Immature natural killer cell (primary cell): ENCODE measurements at places on chromosomes 4 and X. TPM values are rescaled to one million over a fixed set of nuclear protein-coding genes. Genes with fewer than 3 reads are reported as not detected.

DNA sequence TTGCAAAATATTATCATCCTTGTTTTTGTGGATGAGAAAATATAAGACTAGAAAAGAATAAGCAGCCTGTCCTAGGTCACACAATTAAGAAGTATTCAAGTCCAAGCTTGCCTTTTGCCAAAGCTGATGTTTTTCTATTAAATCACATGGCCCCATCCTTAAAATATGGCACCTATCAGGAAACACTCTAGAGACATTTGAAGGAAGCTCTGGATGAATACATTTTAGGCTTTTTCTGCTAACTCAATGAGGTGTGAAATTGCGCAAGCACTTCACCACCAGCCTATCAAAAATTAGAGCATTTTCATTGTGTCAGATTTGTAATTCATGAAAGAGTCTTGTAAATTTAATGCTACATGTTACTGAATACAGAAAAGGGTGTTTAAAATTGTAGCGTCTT is 251.1 kb upstream of the MAD2L1 start:
- no peak for DNase-seq

DNA sequence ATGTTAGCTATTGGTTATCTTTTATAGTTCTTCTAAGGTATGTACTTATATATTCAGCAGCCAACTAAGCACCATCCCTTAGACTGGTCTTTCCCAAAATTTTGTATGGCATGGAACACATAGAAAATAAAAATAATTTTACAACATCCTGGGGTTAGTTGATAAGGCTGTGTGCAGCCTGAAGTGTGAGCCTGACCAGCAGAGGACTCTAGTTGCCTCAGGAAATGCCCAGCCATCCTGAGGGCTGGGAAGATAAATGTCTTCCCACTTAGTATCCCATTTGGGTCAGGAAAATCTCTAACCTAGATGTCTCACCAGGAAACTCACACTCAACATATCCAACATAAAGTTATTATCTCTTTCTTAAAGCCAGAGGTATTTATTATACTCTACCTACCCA is 251.4 kb upstream of the POF1B start:
- DNase-seq: no peak

LONRF3 gene
- 3.0 TPM for polyA plus RNA-seq

DNA sequence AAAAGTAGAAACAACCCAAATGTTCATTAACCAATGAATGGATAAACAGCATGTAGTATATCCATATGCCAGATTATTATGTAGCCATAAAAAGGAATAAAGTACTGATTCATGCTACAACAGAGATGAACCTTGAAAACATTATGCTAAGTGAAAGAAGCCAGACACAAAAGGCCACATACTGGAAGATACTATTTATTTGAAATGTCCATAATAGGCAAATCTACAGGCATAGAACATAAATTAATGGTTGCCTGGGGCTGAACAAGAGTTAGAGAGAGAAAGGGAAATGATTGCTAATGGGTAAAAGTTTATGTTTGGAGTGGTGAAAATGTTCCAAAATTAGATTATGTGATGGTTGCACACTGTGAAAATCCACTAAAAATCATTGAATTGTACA is 44.4 kb downstream of the IL13RA2 start:
- DNase-seq: no peak

DNA sequence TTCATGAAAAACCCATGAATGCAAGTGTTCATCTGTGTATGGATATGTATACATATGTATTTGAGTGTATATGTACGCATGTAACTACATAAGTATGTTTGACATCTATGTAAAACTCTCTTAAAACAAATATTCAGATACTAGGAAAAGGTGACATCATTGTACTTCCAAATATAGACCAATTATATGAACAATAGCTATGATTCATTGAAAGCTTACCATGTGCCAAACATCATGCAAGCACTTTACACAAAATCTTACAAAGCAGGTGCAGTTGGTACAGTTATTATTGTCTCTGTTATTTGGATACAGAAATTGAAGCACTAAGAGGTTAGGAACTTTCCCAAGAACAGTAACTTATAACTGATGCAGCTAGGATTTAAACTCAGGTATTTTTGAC is 21.4 kb downstream of the MAGEB17 start:
- no peak for DNase-seq

GRCh38 chrX:149641432-149641831 is 9.8 kb upstream of the TMEM185A start:
- DNase-seq: no peak

DNA sequence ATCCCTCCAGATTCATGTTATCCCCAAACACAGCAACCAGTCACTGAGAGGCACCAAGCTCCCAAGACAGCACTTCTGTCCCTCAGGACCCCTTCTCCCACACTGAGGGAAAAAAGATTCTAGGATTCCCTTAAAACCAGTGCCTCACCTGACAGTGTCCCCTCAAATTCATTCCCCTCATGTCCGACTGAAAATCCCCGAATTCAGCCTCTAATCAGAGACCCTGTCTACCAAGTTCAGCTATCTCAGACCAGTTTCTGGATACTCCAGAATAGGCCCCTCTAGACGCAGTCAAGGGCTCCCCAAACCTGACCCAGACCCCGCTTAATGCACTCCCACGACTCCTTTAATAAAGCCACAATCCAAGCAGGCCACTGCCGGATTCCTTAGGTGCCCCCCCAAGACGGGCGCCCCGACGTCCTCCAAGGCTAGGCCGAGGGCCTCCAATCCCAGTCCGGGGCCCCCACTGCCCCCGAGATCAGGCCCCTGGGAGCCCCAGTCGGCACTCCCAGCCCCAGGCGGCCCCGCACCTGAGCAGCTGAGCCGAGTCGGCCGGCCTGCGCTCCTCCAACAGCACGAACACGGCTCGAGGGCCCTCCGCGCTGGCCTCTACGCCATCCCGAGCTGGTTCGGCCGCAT is 457 bp downstream of the TFE3 start:
- no peak for DNase-seq

GRCh38 chrX:119145241-119145653 is 17.6 kb upstream of the KIAA1210 start:
- DNase-seq: no peak

DNA sequence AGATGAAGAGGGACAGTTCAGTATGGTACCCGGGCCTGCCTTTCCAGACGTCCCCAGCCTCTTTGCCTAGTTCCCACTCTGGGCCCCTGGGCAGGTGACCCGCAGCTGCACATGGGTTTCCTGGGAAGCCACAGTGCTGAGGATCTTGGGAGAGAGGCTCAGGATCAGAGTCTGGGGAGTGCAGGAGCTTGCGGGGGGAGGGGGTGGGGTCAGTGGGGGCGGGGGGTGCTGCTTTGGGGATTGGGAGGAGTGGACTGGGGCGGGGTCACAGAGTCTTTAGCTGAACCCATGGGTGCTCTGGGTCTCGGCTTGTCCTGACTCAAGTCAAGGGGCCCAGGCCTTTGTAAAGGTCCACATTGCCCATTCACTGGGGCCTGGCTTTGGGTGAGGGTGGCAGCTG is 63.6 kb downstream of the TBL1X start:
- no peak for DNase-seq

- no peak for DNase-seq
These were observed 19.4 kb downstream of the MTMR1 start for GRCh38 chrX:150712619-150713018.

- no peak for DNase-seq
These were observed 15.7 kb downstream of the FHL1 start for GRCh38 chrX:136162827-136163570.

DNA sequence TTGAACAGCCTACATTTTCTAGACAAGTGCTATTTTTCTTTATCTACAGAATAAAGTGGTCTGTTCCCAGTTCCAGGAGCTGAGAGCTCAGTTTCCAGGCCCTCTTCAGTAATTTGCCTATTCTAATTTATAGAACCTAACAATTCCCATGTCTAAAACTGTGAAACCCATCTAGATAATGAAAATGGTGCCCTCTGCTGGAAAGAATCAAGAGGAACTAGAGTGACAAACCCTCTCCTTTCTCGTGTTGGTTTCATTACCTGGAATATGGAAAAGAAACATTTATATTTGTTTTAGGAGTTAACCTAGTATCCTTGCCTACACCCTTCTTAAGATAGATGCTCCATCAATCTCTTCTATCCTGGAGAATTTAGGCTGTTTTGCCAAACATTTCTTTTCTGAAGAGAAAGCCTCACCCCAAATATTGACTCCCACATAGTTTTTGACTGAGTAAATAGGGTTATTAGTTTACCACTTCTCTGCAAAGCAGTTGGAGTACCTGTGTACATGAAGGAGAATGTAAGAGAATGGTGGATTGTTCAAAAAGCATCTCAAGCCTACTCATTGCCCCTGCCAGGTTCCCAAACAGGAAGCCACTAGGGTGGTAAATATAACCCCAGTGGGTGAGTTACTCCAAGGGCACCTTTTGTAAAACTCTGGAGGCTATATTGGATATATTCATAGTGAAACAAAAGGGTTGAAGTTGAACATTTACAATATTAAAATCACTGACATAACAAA is 121.6 kb downstream of the RASL11B start:
- DNase-seq: peak; percentile 13

GRCh38 chrX:112846187-112846586 is 5.6 kb upstream of the AMOT start:
- DNase-seq: no peak

- DNase-seq: no peak
These were observed 27.9 kb downstream of the FGF13 start for GRCh38 chrX:138683600-138683999.

GRCh38 chrX:107662145-107662544 is 33.8 kb downstream of the PRPS1 start:
- DNase-seq: no peak

GABRG1 gene
- polyA plus RNA-seq: not detected

- DNase-seq: no peak
These were observed 10.2 kb downstream of the UBE2D3 start for GRCh38 chr4:102817021-102817605.

DNA sequence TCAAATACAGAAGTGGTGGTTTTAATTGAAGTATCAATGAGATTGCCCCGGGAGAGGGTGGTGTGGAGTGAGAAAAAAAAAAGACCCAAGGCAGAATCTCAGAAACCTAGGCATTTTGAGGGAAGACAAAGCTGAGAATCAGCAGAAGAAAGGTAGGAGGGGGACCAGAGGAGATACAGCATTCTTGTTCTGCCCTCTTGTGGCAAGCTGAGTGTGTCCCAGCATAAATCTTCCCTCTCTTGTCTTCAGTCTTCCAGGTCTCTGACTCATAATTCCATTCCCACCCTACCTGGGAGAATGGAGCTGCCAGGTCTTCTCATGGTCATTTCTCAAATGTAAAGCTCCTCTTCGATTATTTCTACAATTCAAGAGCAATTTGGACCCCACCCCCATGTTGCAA is 32.7 kb upstream of the MAGED1 start:
- no peak for DNase-seq

DNA sequence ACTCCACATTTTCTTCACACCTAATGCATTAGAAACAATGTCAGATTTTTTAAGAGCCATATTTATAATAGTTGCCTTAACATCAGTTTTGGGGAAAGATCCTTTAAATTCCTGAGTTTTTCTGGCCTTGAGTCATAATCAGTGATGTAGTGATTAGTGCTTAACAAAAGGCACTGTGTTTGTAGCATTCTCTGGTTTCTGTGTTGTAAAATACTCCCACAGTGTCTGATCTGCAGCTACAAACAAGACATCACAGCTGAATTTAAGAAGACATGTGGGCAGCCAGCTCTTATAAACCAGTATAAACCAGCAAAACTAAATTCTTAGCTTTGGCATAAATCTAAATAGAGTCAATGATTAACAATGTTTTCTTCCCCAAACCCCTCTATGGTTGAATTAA is 233.8 kb downstream of the FSTL5 start:
- no peak for DNase-seq

DNA sequence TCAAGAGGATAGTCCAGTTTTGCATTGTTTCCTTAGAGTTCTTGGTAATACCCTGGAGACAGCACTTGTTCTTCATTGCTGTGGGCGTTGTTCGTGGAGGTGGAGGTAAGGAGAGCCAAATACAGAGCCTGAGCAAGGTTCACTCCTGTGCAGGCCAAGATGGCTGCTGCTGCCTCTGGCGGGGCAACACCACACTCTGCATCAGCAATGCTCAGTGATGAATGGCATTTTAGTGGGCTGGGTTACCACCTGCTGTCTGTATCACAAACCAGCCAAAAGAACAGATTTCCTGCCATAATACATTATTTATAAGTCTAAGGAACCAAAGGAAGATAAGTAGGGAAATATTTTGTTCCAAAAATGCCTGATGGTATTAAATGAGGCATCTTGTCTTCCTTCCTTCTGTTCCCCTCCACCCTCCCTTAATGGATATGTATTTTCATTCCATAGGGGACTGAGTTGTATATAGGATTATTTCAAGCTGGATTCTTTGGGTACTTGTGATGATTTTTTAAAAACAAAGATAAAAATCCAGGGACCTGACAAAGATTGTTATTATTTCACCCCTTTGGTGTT is 61.6 kb upstream of the LIMCH1 start:
- DNase-seq: no peak

SPANXN5 gene
- not detected for polyA plus RNA-seq

DNA sequence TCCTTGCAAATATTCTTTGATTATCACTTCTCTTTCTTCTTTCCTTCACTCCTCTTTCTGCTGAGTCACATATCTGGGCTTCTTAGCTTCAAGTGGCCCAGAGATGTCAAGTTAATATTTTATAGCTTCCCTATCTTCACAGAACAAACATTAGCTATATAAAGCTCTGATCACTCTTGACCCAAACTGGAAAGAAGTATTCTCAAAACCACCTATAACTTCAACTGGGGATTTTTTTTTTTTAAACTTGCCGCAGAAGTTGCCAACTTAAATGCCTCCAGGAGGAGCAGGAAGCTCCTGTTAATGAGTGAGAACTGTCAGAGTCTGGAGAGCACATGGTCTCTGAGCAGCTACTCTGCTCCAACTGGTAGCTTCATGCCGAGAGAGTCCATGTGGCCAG is 233.3 kb upstream of the EDNRA start:
- DNase-seq: no peak

- no peak for DNase-seq
These were observed 1176.7 kb downstream of the NLGN4X start for GRCh38 chrX:5051831-5052491.

GABRQ gene
- polyA plus RNA-seq: not detected

DNA sequence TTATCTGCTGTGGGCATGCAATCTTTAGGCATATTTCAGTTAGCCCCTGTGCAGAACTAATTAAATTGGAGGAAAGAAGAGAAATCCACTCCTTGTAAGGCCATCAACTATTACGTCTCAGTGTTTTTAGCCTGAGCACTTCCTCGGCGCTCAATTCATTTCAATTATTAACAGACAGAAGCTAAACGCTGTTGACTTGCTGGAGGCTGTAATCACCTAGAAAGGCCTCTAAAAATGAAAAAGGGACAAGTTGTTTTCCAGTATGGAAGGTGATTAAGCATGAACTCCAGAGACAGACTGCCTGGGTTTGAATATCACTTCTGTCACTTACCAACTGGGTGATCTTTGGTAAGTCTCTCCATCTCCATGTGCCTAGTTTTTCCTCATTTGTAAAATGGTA is 59.6 kb downstream of the LEF1 start:
- no peak for DNase-seq

CNKSR2 gene
- 0.78 TPM for polyA plus RNA-seq

- no peak for DNase-seq
These were observed 601.4 kb upstream of the ACTRT1 start for GRCh38 chrX:128653524-128654060.
